Right cardiac atrium (tissue), 5 donors: ENCODE measurements at places on chromosomes 16 and 17. TPM values are rescaled to one million over a fixed set of nuclear protein-coding genes. Genes with fewer than 3 reads are reported as not detected.
A peak's percentile ranks its signal among the peaks of the same experiment; 100 is the strongest.

DNA sequence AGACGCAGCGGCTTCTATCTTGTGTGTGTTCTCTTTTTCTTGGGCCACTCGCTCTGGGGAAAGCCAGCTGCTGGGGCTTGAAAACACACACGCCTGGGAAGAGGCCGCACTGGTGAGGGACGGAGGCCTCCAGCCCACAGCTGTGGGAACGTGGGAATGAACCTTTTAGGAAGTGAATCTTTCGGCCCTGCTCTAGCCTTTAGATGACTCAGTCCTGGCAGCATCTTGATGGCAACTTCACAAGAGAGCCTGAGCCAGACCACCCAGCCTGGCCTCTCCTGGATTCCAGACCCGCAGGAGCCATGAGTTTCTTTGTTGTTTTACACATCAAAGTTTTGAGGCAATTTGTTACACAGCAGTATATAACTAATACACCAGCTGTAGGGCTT lies 2.2 kb upstream of the PDPK1 start:
- DNase-seq: peak; percentile 63

DNA sequence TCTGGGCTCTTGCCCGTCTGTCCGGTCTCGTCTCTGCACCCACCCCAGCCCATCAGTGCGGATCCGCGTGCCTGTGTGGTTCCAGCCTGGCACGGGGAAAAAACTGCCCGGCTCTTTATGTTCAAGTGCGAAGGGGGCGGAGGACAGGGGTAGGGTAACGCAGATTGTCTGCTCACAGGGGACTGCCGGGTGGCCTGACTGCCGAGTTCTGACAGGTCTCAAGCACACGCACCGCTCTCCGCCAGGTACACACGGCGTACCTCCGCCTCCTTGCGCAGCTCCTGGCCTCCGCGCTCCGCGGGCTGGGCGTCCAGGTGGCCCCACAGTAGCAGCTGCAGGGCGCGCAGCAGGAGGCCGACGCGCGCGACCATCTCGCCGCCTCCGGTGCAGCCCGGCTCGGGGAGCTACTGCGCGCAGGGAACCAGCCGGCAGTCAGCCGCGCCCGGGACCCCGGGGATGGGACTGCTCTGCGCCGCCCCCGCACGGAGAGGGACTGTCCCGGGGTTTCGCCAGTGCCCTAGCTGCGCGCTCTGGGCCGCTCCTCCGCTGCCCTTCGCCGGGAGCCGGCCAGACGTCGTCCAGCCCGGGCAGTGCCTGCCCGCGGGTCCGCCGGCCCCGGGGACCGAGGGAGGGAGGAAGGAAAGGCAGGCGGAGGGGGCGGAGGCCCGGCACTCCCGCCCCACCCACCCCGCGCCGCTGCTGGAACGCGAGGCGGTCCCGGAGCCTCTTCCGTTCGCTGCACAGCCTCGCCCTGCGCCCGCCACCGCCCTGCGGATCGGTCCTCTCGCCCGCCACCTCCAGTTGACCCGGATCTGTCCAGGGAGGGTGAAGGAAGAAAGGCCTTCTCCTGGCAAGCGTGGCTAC lies at the start of gene MMP28:
MMP28 (minus strand) TSS at position 635 of the 864 bp plus-strand sequence; CDS start at position 371, 264 bp downstream.
- DNase-seq: peak; percentile 86

GRCh38 chr16:75342308-75342811 lies 90.9 kb upstream of the BCAR1 start:
- no peak for DNase-seq

- no peak for DNase-seq
Measured at GRCh38 chr16:17083628-17084027, 387.1 kb downstream of the XYLT1 start.

DNA sequence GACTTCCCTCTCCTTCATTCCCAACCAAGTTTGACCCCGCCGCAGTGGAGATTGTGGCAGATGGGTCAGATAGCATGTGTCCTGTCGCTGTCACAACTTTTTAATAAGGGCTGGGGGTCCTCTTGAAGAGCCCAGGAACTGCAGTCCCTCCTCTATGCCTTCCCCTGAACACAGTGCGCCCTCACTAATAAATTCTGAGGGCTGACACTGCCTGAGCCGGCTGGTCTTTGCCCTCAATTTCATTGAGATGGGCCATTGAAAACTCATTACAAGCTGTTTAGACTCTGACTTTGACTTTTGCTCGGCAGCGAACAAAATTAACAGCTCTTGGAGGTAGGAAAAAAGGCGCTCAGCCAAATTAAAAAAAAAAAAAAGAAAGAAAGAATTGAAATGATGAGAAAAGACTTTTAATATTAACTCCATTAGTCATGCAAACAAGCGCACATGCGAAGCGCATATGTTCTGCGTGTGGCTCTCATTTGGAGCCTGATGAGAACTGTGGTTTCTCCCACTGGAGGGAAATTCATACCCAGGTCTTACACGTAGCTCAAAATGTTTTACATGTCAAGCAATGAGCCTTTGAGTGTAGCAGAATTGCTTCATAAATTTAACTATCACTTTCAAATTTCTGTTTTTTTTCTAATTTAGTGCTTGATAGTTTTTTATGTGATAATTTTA lies 704.7 kb downstream of the WWOX start:
- DNase-seq: no peak

- DNase-seq: no peak
Measured at GRCh38 chr16:50351116-50351515, 17.7 kb downstream of the BRD7 start.

DNA sequence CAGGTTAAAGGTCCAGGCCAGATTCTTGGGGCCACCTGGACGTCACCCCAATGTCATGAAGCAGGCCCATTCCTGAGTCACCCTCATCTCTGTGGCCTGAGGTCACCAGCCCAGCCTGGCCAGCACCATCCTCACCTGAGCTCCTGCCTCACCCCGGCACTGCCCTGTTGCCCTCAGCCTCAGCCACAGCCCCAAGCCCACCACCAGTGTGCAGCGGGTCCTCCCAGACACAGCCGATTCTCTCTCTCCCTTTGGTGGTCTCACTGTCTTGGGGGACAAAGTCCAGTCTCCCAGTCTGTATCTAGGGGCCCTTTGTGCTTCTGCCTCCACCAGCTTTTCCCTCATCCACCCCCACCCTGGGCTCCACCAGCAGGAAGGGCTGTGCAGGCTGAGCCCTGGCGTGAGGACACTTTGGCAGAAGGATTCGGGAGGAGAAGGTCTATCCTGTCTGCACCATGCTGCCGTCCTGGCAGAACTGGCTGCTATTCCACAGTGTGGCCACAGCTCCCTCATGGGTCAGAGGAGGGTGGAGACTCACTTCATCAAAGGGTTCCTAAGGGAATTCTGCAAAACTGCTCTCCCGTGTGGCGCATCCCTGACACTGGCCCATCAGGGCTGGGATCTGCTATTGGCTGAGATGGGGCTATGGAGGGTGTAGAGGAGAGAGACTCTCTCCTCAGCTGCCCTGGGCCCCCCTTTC lies 64.3 kb downstream of the PRMT7 start:
- DNase-seq: no peak

- DNase-seq: peak; percentile 56
Measured at GRCh38 chr17:81523402-81524038, 4.7 kb upstream of the FSCN2 start.

DNA sequence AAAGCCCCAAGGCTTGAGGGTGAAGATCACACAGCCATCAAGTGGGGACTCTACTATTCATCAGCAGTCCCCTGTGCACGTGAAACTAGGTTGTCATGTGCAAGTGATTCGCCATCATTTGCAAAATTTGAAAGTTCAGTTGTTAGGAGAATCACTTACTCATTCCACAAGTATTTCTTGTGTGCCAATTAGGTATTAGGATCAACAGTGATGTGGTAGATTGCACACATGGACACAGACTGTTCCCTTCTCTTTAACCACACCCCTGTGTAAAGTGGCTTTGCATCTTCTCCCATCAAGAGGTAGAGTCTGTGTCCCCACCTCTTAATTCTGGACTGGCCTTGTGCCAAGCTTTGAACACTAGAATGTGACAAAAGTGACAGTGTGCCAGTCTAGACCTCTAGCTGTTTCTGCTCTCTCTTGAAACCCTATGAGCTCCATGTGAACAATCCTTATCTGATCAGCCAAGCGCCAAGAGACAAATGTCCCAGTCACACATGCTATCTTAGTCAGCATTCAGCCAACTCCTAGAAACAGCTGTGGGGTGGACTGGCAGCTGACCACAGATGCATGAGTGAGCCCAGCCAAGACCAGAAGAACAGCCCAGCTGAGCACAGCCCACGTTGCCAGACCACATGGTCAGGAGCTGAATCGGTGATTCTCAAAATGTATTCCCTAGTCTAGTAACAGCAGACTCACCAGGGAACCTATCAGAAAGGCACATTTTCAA lies 31.5 kb upstream of the SHISA9 start:
- DNase-seq: no peak

MAPT gene
- total RNA-seq: 6.9 TPM

DNA sequence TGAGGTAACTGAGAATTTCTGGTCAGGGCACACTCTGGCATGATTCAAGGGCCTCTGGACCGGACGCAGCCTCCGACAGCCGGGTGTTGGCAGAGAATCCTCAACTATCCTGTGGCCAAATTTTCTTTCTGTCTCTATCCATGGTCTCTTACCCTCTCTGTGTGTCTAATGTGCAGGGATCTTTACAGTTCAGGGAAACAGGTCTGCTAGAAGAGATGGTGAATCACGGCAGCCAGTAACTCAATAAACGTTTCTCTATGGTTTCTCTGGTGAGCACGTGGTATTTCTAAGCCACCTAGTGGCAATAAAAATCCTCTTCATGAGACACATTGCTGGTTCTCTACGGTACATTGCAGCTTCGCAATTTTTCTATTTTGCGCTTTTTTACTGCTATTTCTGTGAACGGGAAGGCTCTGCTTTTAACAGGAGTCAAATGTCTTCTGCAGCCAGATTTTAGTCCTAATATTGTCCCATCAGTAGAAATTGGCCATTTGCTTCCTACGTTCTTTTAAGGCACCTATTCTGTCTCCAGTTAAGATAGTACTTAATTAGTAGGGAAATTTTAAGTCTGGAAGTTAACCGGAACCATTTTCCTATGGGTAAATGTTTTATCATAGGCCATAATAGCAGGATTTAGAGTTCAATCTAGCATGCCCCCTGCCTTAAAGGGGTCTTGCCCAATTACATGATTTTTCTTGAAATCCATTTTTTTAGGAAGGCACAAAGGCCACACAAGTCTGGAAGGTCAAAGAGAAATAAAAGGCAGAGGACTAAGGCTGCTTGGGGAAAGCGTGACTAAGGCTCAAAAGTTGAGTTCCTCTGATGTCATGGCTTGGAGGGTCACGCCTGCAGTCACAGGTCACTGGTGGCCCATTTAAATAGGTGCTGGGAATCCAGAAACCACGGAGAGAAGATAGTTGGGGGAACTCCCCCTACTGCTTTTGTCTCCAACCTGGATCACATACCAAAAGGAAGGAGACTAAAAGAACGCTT lies 31.5 kb downstream of the QPRT start:
- no peak for DNase-seq

DNA sequence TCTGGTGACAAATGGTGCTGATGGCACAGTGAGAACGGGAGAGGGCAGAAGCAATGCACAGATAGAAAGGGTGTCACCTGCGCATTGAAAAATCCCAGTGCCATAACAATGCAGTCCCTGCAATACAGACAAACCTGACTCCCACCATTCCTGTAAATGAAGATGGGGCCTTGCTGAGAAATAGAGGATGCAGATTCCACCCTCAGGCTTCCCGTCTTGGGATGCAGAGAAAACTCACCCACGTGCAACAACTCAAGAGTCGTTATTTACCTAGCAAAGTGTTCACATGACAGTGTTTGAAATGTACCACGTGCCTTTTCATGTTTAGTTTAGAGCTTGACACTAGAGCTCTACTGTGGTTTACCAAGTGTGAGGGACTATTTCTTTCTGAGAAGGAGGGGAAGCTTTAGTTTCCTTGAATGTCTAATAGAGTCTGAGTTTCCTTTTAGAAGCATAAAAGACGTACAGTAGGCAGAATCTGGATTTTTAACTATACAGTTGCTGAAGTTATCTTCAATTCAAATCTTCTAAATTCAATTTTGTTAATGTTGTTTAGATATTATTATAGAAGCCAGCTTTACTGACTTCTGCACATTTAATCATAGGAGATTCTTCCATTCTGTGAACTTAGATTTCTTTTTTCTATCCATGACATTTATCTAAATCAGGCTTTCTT lies 35.6 kb downstream of the WWOX start:
- no peak for DNase-seq

GRCh38 chr16:62732092-62732491 lies 695.9 kb upstream of the CDH8 start:
- DNase-seq: no peak

GPS2 gene
- 65.0 TPM for total RNA-seq

ITGB3 gene
- total RNA-seq: 5.0 TPM

EPX gene
- total RNA-seq: not detected

LCMT1 gene
- 41.6 TPM for total RNA-seq

- peak; percentile 67 for DNase-seq
Measured at GRCh38 chr17:77444628-77444983, 303.8 kb downstream of the SEC14L1 start.

DNA sequence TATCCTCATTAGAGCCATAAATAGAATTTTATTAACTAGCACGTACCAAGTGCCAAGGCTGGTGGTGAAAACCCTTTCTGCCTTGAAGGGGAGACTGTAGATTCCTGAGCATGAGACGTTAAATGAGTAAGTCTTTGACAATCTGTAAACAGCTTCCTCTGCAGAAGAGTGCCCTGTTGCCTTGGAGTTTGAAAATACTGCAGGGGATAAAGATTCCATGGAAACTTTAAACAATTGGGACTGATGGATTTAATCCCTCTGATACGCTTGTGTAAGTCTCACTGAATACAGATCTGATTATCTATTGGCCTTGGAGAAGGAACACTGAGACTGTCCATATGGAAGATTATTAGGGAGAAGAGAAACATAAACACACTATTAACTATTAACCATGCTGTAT lies 1053.4 kb upstream of the RBFOX1 start:
- DNase-seq: no peak

DNA sequence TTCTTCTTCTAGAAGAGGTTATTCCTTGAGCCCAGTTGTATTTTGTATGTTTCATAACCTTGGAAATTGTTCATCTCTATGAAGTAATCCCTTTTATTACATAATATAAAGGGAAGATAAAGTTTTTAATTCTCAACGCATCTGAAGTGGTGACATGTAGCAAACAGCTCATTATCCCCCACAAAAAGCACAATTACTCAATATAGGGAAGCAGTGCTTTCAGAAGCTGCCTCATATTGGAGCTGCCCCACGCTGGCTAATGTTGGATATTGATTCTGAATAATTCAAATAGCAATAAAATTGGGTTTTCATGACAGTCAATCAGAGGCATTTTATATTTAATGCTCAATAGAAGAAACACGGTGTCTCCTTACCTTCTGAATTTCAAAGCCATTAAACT lies 604.3 kb upstream of the RBFOX1 start:
- DNase-seq: no peak

DNA sequence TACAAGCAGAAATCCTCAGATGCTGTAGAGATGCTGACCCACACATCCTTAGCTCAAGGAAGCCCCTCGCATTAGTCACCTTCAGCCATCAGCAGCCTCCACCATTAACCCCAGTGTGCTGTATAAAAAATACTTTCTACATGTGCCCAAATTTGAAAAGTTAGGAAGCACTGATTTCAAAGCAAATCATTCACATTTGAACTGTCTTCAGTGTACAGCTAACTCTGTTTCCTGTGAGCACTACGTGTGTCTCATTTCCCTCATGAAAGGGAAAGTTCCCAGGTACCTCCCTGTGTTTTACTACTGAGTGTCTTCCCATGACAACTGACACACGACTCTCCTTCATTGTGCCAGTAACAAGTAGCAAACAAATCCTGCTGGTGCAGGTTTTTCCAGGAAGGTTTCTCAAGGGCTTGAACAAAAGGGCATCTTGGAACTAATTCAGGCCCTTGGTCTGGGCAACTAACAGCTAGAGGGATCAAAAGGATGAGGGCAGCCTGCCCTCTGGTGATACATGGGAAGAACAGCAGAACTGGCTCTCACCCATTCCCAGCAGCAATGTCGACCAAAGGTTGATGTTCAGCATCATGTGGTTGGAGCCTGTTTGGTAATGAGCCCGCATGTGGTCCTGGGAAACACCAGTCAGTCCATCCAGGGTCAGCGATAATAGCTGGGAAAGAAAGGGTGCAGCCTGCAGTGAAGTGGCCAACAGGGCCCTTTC lies 4.0 kb downstream of the SLC35B1 start:
- no peak for DNase-seq
